ENCODE measurements at places on chromosomes 4 and X. TPM values are rescaled to one million over a fixed set of nuclear protein-coding genes. Genes with fewer than 3 reads are reported as not detected.

The AMOT gene
- total RNA-seq = not detected

The FANCB gene
- total RNA-seq = 1.2 TPM

The UGT2B15 gene
- not detected for total RNA-seq

The CENPVL1 gene
- not detected for total RNA-seq

The SCD5 gene
- total RNA-seq = 6.6 TPM

The COX7B gene
- 546 TPM for total RNA-seq

The PCDH7 gene
- 0.12 TPM for total RNA-seq

The BMX gene
- not detected for total RNA-seq

The CXorf38 gene
- 11.3 TPM for total RNA-seq

The MAGT1 gene
- total RNA-seq = 39.3 TPM

The IL2 gene
- not detected for total RNA-seq

The TRIM60 gene
- not detected for total RNA-seq

The IL15 gene
- total RNA-seq = 12.0 TPM

The TMEM156 gene
- 17.8 TPM for total RNA-seq

The PNMA5 gene
- total RNA-seq = not detected

The DAPP1 gene
- not detected for total RNA-seq

The TAPT1 gene
- 16.7 TPM for total RNA-seq

The MAD2L1 gene
- total RNA-seq = 66.3 TPM

The BRS3 gene
- not detected for total RNA-seq

The PDLIM3 gene
- not detected for total RNA-seq

The RASL11B gene
- 0.14 TPM for total RNA-seq

The MFAP3L gene
- total RNA-seq = 5.7 TPM

The BMP3 gene
- not detected for total RNA-seq

The NHSL2 gene
- total RNA-seq = 0.42 TPM
